ENCODE measurements at places on chromosomes 11 and 22.

GRCh38 chr22:22241554-22241898, 3.1 kb upstream of the VPREB1 start:
- DNase-seq: no peak

- no peak for DNase-seq
Observed at GRCh38 chr11:107683807-107684206, 28.0 kb downstream of the SLN start.

DNA sequence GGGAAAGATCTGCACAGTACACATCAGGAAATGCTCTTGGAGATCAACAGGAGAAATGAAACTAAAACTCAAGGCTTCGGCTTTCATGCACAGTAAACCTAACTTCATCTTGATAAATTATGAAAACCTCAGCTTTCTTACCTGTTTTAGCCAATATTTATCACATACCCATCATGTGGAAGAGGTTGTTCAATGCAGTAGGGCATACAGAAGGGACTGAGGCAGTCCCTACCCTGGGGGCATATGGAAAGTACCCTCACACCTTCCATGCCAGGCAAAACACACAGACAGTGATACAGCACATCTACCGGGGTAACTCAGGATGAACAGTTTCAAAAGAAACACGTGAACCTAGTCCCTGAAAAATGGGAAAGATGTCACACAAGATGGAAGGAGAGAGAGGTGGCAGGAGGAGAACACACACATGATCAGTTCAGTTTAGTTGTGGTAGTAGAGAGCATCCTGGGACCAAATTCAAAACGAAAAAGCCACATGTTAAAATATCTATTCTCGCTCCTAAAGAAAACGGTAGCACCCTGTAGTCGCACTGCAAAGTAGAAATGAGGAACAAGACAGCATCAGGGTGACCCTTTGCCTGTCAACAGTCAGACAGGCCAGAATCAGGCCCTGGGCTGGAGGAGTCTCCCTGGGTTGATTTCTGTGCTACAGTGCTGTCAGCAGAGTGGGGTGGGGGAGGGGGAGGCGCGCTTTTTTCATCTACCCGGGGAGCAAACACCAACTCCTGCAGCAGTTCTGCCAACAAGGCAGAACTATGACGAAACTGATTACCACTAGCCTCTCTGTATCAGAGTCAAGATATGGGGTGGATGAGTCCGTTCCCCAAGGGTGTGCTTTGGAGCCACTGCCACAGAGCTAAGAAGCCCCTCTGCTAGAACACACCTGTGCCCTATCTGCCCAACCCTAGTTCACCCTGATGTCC, 1.3 kb downstream of the HIRA start:
- DNase-seq: peak; percentile 28

DNA sequence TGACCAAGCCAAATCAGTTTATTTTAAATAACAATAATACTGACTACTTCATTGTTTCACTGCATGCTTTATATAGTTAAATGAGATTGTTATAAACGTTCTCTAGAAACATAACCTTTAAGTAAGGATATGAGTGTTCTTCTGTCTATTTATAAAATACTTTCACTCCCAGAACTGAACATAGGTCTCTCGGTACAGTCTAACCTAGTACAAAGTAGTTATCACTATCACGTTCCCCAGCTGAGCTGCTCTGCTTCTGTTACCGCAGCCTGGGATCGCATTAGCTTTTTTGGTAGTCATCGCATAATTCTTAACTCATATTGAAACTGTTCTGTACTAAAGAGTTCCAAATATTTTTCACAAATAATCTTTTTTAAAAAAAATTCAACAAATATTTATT, 143.6 kb downstream of the WNT11 start:
- no peak for DNase-seq

DNA sequence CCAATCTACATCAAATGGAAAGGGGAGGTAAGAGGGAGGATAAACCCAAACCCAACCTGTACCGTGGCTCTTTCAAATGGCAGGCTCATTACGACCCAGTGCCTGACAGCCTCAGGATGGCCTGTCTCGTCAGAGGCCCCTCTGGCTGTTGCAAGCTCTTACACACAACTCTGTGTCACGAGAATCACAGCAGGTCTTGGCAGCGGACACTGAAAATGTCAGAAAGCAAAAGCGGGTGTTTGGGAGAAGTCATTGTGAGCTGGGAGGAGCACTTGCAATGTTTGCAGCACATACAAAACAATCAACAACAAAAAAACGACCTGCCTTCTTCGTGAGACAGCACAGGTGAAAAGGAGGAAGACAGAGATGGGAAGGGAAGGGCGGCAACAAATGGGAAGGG, 248.1 kb downstream of the OPCML start:
- no peak for DNase-seq

GRCh38 chr11:50423208-50423607, 390.5 kb downstream of the OR4C45 start:
- no peak for DNase-seq

DNA sequence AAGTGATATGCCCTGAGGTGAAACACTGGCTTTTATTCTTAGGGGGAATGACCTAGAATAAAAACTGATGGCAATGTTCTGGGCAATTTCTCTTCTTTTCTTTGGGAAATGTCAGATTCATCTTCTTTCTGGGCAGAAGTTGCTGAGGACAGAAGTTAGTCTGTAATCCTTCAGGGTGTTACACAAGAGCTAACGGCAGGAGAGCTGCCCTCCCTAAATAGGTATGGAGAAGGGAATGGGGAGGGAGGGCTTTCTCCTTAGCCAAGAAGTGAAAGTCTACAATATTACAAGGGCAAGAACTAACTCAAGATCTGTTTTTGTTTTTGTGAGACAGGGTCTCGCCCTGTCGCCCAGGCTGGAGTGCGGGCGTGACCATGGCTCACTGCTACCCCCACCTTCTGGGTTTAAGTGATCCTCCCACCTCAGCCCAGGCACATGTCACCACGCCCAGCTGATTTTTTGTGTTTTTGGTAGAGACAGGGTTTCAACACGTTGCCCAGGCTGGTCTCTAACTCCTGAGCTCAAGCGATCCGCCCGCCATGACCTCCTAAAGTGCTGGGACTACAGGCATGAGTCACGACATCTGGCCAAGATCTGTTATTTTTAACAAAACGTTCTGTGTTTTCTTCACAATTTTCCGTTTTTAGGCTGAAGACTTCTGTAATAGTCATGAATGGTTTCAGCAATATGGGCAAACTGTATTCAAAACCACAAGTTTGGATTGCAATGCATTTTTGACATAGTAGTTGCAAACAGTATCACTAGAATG, 7.2 kb downstream of the PIWIL4 start:
- no peak for DNase-seq

DNA sequence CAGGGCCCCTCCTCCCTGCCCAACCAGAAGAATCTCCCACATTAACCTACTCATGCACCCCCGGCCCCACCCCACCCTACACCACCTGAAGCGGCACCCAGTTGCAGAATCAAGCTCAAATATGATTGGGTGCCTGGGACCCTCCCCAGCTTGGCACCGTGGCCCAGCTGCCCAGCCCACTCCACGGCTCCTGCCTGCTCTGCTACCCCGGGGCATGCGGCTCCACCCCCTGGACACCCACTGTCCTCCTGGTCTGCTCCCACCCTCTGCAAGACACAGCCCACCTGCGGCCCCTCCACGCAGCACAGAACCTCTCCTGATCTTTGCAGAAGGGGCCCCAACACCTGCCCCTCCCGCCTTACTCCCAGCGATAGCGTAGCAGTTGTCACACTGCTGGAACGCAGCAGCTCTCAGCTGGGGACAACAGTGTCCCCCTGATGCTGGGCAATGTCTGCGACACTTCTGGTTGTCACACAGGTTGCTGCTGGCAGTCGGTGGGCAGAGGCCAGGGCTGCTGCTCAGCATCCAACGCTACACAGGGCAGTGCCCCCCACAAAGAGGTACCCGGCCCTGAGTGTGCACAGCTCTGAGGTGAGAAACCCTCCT, 32.0 kb upstream of the TESMIN start:
- DNase-seq: no peak

GRCh38 chr11:128155590-128155989, 431.8 kb downstream of the ETS1 start:
- DNase-seq: no peak

DNA sequence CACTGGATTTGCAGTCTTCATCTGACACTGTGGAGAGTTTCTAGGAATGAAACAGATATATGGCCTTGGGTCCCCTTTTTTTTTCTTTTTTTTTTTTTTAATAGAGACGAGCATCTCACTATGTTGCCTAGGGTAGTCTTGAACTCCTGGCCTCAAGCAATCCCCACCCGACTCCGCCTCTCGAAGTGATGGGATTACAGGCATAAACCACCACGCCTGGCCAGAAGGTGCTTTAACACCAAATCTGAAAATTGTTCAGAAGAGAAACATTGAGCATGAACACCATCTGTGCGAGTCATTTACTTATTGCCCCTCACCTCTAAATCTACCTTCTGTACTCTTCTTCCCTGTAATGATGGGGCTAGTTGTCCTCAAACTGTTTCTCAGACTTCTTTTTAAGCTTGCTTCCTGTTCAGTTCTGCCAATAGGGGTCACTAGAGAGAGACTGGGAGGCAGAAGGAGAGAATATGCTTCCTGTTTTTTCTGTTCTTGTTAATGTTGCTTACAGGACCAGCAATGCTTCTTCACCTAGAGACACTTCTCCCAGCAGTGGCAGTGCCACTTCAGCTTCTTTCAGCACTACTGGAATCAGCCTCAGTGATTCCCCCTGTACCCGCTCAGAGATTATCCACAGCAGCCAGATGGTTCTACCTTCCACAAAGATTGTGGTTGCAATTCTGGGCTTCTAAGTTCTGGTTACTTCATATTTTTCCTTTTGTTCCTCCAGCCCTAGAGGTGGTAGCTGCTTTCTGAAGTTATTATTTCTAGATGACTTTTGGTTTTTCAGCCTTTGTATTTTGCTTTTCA, 20.8 kb upstream of the ZBED5 start:
- DNase-seq: no peak

GRCh38 chr11:132035766-132036165, 665.4 kb downstream of the NTM start:
- DNase-seq: no peak

GRCh38 chr11:71255800-71256479, 3.6 kb upstream of the SHANK2 start:
- no peak for DNase-seq

DNA sequence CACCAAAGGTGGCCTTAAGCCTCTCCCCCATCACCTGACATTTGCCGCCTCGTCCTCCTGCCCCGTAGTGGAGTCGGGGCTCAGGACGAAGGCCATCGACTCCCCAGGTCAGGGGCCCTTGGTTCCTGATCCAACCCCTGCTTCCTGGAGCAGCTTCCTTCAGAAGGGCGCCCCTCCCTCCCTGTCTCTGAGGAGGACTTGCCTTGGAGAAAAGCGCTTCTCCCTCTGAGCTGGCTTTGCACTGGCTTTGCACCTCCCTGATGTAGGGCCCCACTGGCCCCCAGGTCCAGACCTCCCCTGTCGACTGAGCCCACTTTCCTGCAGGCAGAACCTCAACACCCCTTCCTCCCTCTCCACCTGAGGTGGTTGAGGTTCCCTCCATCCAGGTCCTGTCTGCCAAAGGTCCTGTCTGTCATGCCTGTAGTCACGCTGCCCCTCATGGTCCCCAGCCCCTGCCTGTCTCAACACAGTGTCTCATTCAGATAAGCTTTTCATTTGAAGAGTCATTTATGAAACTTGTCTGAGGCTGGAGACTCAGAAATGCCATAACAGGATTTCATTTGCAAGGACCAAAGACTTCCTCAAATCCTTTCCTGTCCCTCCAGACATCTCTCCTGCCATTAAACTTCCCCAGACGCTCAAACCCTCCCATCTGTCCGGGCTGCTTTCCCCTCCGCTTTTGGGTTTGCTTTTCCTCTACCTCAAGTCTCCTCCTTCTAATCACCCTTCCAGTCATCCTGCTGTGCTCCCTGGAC, 78.4 kb downstream of the MYO7A start:
- no peak for DNase-seq

DNA sequence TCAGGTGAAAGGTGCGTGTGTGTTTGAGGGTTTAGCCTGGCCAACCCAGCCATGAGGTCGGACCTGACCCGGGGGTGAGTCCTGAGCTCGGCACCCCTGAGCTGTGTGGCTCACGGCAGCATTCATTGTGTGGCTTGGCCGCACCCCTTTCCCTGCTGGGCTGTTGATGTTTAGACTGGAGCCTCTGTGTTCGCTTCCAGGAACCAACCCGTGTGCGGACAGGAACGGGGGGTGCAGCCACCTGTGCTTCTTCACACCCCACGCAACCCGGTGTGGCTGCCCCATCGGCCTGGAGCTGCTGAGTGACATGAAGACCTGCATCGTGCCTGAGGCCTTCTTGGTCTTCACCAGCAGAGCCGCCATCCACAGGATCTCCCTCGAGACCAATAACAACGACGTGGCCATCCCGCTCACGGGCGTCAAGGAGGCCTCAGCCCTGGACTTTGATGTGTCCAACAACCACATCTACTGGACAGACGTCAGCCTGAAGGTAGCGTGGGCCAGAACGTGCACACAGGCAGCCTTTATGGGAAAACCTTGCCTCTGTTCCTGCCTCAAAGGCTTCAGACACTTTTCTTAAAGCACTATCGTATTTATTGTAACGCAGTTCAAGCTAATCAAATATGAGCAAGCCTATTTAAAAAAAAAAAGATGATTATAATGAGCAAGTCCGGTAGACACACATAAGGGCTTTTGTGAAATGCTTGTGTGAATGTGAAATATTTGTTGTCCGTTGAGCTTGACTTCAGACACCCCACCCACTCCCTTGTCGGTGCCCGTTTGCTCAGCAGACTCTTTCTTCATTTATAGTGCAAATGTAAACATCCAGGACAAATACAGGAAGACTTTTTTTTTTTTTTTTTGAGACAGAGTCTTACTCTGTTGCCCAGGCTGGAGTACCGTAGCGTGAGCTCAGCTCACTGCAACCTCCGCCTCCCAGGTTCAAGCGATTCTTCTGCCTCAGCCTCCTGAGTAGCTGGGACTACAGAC, 53.9 kb upstream of the PPP6R3 start:
- no peak for DNase-seq

GRCh38 chr11:119419834-119420492, 3.0 kb downstream of the THY1 start:
- no peak for DNase-seq

GRCh38 chr11:57546869-57547475, 9.6 kb downstream of the SMTNL1 start:
- DNase-seq: no peak

- no peak for DNase-seq
Observed at GRCh38 chr11:17673951-17674350, 45.4 kb upstream of the MYOD1 start.

DNA sequence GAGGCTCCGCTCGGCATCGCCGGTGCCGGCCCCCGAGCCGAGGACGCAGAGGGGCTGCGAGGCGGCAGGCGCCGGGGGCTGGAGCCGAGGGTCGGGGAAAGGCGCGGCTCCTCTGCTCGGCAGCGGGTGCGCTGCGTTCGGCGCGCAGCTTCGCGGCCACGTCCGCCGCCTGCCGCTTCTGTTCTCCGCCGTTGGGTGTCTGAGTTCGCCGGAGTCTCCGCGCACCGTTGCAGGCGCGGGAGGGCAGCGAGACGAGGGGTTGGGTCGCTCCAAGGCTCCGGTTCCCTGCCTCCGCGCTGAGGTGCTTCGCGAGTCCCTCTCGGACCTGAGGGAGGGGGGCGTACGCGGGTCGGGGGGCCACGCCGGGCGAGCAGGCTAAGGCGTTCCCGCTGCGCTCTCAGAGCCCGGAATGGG, 347 bp downstream of the MN1 start:
- DNase-seq: peak; percentile 31

Data from activated CD8-positive, alpha-beta memory T cell treated with anti-CD3 and anti-CD28 coated beads, Interleukin-2, amount 50 U/mL, for 4 hours (primary cell).